ENCODE measurements at places on chromosomes 5 and 9. TPM values are rescaled to one million over a fixed set of nuclear protein-coding genes. Genes with fewer than 3 reads are reported as not detected.

DNA sequence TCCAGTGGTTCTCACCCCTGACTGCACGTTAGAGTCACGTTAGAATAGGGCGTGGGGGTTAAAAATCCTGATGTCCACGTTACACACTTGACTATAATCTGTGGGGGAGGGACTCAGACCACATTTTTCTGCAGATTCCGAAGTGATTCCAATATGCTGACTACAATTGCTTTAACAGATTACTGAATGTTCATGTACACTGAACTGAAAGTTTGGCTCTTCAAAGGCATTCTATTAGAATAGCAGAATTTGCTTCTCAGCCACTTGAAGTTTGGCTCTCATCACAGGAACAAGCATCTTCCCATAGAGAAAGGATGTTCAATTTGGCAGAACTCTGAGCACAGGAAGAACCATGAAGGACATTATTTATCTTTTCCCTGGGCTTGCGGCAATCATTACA is 84.5 kb downstream of the HAPLN1 start:
- H3K36me3 ChIP-seq = no peaks in the 10 kb centered on the region
- H3K27ac ChIP-seq = no peak overlapping the region
- H3K4me1 ChIP-seq = no peaks in the 10 kb centered on the region
- no peak for DNase-seq
- H3K4me3 ChIP-seq = no peak overlapping the region

- H3K4me1 ChIP-seq = peaks cover 40% of the 10 kb centered on the region
- no peak for DNase-seq
- peaks cover 2% of the 10 kb centered on the region for H3K36me3 ChIP-seq
- no peak overlapping the region for H3K27ac ChIP-seq
- H3K4me3 ChIP-seq = no peak overlapping the region
These were observed 34.2 kb downstream of the ABHD17B start for GRCh38 chr9:71876829-71877228.

TLX3 gene
- total RNA-seq = not detected

DNA sequence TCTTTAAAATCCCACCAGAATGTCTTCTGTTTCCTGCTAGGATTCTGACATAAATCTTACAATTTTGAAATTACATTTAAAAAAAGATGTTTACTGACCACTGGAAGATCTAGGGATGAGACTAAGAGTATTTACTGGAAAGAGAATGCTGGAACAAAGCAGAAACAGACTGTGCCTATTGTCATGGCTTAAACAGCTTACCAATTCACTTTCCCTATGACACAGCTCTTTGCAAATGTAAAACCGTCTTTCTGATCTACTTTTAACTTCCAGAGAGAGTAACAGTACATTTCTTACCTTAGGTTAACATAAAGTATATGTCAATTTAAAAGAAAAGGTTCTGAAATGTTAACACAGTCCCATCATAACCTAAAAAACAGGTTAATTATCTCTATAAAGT is 10.7 kb downstream of the GIN1 start:
- H3K27me3 ChIP-seq = no peaks in the 10 kb centered on the region
- no peak overlapping the region for H3K4me3 ChIP-seq
- DNase-seq = no peak
- H3K36me3 ChIP-seq = no peaks in the 10 kb centered on the region
- no peak overlapping the region for H3K27ac ChIP-seq

- no peaks in the 10 kb centered on the region for H3K36me3 ChIP-seq
- no peak overlapping the region for H3K4me3 ChIP-seq
- no peak overlapping the region for H3K27ac ChIP-seq
- no peak for DNase-seq
- no peaks in the 10 kb centered on the region for H3K4me1 ChIP-seq
These were observed 174.2 kb upstream of the CDH12 start for GRCh38 chr5:23027331-23027730.

DNA sequence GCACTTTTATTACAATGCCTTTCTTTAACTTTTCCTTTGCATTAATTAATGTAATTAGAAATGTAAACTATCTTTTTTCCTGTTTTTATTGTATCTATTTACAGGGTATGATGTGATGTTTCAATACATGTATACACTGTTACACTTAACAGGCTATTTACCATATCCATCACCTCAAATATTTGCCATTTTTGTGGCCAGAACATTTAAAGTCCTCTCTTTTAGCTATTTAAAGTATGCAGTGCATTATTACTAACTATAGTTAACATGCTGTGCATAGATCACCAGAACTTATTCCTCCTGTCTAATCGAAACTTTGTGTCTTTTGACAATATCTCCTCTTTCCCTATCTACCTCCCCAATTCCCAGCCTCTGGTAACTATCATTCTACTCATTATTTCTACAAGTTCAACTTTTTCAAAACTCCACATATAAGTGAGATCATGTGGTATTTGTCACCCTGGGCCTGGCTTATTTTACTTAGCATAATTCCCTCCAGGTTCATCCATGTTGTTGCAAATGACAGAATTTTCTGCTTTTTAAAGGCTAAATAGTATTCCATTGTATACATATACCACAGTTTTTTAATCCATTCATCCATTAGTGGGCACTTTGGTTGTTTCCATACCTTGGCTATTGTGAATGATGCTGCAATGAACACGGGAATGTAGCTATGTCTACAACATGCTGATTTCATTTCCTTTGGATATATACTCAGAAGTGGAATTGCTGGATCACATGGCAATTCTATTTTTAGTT is 32.8 kb downstream of the OR2K2 start:
- DNase-seq = no peak
- no peak overlapping the region for H3K4me3 ChIP-seq

- H3K27me3 ChIP-seq = no peaks in the 10 kb centered on the region
- H3K27ac ChIP-seq = no peak overlapping the region
- H3K4me1 ChIP-seq = peaks cover 5% of the 10 kb centered on the region
- DNase-seq = no peak
- H3K36me3 ChIP-seq = no peaks in the 10 kb centered on the region
- H3K4me3 ChIP-seq = no peak overlapping the region
These were observed 95.3 kb upstream of the GNA14 start for GRCh38 chr9:77743386-77743785.

- no peak for DNase-seq
- H3K27ac ChIP-seq = no peak overlapping the region
- no peak overlapping the region for H3K4me3 ChIP-seq
- no peaks in the 10 kb centered on the region for H3K36me3 ChIP-seq
- H3K4me1 ChIP-seq = no peaks in the 10 kb centered on the region
These were observed 182.8 kb downstream of the CACNA1B start for GRCh38 chr9:138060365-138060764.

DNA sequence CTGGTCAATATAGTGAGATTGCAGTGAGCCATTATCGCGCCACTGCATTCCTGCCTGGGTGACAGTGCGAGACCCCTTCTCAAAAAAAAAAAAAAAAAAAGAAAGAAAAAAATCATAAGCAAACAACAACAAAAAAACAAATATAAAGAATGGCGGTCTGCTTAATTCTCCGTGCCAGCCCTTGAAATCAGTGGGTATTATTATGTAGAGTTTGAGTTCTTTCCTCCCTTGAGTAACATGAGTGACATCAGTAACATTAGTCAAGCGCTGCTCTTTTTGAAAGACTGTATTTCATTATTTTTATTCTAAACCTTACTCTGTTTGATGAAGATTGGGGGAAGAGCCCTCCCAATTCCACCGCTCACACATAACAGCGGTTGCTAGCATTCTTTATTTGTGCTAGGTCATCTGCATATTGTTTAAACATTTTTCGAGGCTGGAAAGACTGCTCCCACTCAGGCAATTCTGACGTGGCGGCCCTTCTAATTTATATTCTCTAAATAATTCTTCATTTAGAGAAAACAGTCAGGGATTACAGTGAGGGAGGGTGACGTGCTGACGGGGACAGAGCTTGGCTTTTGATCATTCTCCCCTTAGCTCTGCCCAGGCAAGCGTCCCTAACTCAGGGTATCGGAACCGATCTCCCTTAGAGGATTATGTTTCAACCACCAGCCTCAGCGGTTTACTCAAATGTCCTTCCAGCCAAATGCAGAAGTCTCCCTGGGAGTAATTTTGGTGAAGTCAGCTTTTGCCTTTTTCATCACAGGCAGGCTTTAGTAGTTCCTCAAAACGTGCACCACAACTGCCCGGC is 860 bp upstream of the MARCHF6 start:
- H3K27ac ChIP-seq = peak overlapping the region; percentile 98
- no peaks in the 10 kb centered on the region for H3K27me3 ChIP-seq
- H3K36me3 ChIP-seq = no peaks in the 10 kb centered on the region
- H3K4me1 ChIP-seq = peaks cover 36% of the 10 kb centered on the region

DNA sequence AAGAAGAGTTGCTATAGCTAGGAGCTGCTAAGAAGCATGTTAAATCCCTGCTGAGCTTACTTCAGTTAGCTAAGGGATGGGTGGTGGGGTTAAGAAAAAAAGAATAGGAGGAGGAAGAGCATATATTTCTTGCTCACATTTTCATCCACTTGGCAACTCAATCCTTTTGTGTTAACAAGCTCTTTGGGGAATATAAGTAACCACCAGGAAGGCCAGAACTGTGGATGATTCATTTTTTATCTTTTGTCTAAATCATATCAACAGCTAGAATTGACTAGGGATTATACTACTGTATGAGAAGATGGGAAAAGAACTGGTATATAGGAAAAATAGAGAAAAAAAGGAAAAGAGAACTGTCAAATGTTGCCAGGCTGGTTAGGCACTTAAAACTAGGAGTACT is 555.3 kb upstream of the ARRDC3 start:
- no peaks in the 10 kb centered on the region for H3K27me3 ChIP-seq
- H3K27ac ChIP-seq = no peak overlapping the region
- DNase-seq = no peak
- H3K36me3 ChIP-seq = no peaks in the 10 kb centered on the region
- H3K4me3 ChIP-seq = no peak overlapping the region

FAM193B gene
- 21.2 TPM for total RNA-seq

GRCh38 chr9:87392086-87392485 is 105.6 kb upstream of the DAPK1 start:
- no peak overlapping the region for H3K27ac ChIP-seq
- H3K27me3 ChIP-seq = no peaks in the 10 kb centered on the region
- no peaks in the 10 kb centered on the region for H3K36me3 ChIP-seq
- no peak overlapping the region for H3K4me3 ChIP-seq

DNA sequence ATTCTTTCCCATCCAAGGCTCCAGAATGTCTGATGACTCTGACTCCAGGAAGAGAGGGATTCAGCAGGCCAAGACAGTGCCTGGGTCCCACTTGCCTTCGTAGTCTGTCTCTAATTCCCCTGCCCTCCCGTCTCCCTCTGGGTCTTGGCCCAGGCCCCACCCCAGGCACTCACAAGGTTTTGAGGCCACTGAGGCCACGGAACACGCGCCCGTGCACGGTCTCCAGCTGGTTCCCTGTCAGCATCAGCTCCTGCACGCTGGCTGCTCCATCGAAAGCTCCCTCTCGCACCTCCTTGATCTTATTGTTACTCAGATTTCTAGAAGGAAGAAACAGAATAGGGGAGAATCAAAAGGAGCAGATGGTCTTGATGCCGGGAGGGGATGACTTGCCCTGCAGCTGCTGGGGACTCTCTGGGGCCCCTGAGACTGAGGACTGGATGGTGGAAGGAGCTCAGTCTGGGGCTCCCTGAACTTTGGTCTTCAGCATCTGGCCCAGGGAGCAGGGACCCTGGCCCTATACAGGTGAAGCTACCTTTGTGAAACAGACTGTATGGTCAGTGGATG is 174.6 kb upstream of the PANK3 start:
- no peak overlapping the region for H3K4me3 ChIP-seq
- H3K27ac ChIP-seq = no peak overlapping the region
- no peaks in the 10 kb centered on the region for H3K4me1 ChIP-seq
- H3K27me3 ChIP-seq = peaks cover 41% of the 10 kb centered on the region
- no peak for DNase-seq

DNA sequence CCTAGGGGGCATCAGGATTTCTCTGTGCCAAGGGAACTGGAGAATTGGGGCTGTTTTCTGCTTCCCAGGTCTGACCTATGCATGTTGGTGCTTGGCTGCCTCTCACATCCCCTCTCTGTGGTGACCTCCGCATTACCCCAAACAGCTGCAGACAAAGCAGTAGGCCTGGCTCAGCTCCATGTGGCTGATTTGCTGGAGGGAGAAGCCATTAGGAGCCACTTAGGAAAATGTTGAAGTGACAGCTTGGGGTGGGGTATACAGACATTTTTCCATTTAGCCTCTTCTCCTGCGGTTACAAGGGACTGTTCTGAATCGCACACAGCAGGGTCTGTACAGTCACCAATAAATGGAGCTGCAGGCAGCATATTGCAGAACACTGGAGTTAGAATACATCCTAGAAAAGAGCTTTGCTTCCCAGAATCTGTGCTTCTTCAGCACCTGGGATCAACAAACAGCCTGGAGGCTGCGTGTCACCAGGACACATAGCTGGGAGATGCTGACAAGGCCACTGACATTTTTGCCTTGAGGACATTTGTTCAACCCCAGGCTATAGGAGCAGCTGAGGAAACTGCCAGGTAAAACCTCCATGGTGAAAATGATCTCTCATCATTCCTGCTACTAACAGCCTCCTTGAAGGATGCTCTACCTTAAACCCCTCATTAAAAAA is 335.3 kb downstream of the DIRAS2 start:
- 0 out of 2 replicates have a peak, but pooled peaks cover 1% of the 10 kb centered on the region for H3K27me3 ChIP-seq
- DNase-seq = no peak
- H3K36me3 ChIP-seq = no peaks in the 10 kb centered on the region
- H3K4me3 ChIP-seq = no peak overlapping the region
- H3K27ac ChIP-seq = no peak overlapping the region

GRCh38 chr5:6582507-6583048 is 50.3 kb downstream of the NSUN2 start:
- H3K4me1 ChIP-seq = no peaks in the 10 kb centered on the region
- no peak for DNase-seq
- no peaks in the 10 kb centered on the region for H3K36me3 ChIP-seq
- H3K27ac ChIP-seq = no peak overlapping the region

LVRN gene
- total RNA-seq = 0.09 TPM

TRAPPC13 gene
- total RNA-seq = 24.3 TPM

GRCh38 chr5:10984021-10984715 is 223.1 kb upstream of the DAP start:
- no peaks in the 10 kb centered on the region for H3K36me3 ChIP-seq
- no peak overlapping the region for H3K27ac ChIP-seq
- H3K27me3 ChIP-seq = no peaks in the 10 kb centered on the region
- no peak overlapping the region for H3K4me3 ChIP-seq
- peaks cover 16% of the 10 kb centered on the region for H3K4me1 ChIP-seq

GDF9 gene
- total RNA-seq = 0.38 TPM

PCDHAC2 gene
- total RNA-seq = not detected

DNA sequence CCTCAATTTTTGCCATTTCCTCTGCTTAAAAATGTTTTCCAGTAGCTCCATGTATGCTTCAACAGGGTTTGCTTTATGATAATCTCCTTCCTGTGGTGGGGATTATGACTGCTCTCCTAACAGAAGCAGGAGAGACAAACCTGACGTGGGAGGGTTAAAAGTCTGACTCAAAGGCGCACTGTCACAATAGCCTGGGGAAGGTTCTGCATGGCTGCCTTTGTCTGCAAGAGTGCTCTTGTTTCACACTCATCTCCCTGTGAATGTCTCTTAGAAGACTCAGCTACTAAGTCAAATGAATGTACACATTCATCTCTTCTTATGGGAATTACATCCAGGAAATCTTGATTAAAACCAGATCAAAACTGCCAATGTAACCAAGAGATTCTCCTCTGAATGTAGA is 90.9 kb upstream of the MTAP start:
- no peaks in the 10 kb centered on the region for H3K36me3 ChIP-seq
- no peak overlapping the region for H3K4me3 ChIP-seq
- no peak for DNase-seq
- no peak overlapping the region for H3K27ac ChIP-seq
- H3K4me1 ChIP-seq = no peaks in the 10 kb centered on the region

- no peak for DNase-seq
- H3K27ac ChIP-seq = no peak overlapping the region
- no peaks in the 10 kb centered on the region for H3K4me1 ChIP-seq
- no peaks in the 10 kb centered on the region for H3K27me3 ChIP-seq
These were observed 18.4 kb upstream of the DEPDC1B start for GRCh38 chr5:60718166-60718892.

All from HepG2 (cell line).